NCI-H1105 treated with DMSO at 0.1 percent for 48 hours (cell line): ENCODE measurements at places on chromosomes 7 and 10.

DNA sequence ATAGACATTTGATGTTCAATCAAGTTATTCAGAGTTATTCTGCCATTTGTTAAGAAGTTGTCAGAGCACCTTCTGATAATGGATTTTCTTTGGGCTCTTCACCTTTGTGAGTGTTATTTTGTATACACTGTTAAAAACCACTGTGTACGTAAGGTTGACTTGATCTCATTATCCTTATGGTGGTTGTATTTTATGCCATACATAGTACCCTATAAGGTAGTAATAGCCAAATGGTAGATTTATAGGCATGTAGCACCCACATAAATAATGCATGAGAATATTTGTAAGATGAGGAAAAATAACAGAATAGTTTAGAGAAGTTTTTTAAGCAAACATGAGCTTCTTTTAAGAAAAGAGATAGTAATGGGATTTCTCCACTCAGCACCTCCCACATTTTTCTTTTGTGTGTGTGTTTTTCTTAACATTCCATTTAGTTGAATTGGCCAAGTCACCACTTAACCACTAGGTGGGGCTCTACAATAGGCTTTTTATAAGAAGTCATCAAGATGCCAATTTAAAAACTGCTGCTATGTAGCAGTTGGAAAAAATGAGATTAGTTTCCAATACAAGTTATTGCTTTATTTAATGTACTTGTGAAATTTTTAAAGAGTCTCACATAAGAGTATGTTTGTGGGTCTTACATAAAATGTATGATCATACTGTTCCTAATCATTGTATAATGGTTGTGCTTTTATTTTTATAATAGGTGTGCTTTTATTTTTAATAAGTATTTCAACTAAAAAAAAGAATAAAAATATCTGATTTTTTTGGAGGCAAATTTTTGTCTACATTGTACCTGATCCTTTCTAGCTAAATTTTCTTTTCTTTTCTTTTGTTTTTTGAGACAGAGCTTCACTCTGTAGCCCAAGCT, 41.1 kb upstream of the STMP1 start:
- DNase-seq: peak; percentile 67

- no peak for DNase-seq
Observed at GRCh38 chr7:158453663-158454062, 134.0 kb downstream of the PTPRN2 start.

GRCh38 chr10:49113741-49114141, 1.6 kb downstream of the VSTM4 start:
- no peak for DNase-seq

GRCh38 chr10:113739031-113739430, 12.5 kb upstream of the PLEKHS1 start:
- DNase-seq: no peak

GRCh38 chr10:30540276-30540675, 89.3 kb downstream of the LYZL2 start:
- DNase-seq: no peak

GRCh38 chr7:509426-510130, 10.1 kb downstream of the PDGFA start:
- DNase-seq: no peak

DNA sequence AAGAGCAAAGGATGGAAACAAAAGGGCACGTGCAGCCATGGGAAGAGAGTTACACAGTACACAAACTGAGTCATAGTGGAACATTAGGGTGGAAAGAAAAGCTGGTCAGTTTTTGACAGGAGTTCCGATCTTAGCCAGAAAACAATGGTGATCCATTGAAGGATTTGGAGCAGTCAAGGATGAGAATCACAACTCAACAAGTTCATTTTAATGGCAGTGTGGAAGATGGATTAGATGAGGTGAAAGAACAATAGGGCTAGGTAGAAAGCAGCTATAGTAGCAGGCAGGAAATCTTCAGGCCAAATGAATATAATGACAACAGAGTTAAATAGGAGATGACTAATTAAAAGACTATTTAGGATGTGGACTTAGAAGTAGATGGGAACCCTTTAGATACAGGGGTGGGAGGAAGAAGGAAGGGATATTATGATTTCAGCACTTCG, 136.3 kb downstream of the DOCK4 start:
- DNase-seq: no peak

- DNase-seq: no peak
Observed at GRCh38 chr7:100093054-100093453, 4.3 kb downstream of the COPS6 start.

GRCh38 chr10:88833156-88833555, 18.5 kb downstream of the ANKRD22 start:
- no peak for DNase-seq

DNA sequence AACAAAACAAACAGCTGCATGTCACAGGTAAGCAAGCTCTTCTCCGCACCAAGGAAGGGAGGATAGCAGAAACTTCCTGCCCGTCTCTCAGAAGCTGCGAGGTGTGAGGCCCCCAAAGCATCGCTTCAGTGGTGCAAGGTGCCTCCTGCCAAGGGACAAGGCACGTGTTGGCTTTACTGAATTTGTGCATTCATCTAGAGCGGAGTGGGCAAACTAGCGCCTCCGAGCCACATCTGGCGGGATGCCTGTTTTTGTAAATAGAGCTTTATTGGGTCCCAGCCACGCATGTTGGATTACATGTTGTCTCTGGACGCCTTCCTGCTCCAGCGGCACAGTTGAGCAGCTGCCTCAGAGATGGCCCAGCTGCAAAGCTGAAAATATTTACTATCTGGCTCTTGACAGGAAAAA, 27.7 kb downstream of the PHYH start:
- DNase-seq: peak; percentile 29

DNA sequence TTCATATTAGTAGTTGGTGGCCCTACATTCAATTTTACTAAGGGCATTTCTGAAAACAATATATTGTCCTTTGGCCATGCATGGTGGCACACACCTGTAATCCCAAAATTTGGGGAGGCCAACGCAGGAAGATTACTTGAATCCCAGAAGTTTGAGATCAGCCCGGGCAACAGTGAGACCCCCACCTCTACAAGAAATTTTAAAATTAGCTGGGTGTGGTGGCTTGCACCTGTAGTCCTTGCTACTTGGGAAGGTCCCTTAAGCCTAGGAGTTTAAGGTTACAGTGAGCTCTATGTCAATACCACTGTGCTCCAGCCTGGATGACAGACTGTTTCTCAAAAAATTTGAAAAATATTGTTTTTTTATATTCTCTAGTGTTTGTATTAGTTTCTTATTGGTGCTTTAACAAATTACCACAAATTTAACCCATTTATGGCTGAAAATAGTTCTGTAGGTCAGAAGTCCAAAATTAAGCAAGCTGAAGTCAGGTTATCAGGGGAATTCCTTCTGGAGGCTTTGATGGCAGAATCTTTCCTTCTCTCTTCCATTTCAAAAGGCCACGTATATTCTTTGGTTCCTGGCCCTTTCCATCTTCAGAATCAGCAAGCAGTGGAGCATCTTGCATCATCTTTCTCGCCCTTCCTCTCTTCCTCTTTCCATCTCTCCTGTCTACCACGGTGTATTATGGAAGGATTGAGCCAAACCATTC, 12.4 kb downstream of the CBX3 start:
- no peak for DNase-seq

- DNase-seq: peak; percentile 12
Observed at GRCh38 chr7:150756858-150757257, 19.6 kb downstream of the GIMAP5 start.

DNA sequence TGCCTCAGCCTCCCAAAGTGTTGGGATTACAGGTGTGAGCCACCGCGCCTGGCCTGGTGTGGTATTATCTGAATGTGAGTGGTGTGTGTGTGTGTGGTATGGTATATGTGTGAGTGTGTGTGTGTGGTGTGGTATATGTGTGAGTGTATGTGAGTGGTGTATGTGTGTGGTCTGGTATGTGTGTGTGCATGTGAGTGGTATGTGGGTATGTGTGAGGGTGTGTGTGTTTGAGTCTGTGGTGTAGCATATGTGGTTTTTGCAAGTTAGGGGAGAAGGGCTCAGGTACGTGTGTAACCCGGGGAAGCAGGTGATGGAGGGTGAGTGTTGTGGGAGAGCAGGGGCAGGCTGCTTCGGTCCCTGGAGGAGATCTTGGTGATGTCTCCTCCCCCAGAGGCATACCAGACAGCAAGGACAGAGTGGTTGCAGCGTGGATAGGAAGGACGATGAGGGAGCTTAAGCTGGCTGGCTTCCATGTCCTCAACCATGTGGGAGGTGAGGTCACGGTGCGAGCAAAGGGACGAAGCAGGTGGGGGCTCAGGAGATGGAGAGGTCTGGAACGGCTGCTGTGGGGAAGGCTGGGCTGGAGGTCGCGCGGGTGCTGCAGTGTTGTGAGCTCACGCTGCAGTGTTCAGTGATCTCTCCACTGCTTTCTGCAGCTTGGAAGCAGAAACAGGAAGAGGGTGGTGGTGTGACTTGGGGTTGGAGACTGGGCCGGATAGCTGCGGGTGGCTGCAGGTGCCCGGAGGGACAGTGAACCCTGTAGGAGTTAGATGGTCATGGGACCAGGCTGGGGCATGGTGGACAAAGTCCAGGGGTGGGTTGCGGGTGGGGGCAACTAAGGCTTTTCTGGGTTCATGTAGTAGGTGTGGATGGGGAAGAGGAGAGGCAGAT, 5.0 kb downstream of the ZYX start:
- no peak for DNase-seq

GRCh38 chr7:17678896-17679295, 261.4 kb downstream of the SNX13 start:
- DNase-seq: no peak

GRCh38 chr7:44384586-44385433, 59.4 kb upstream of the CAMK2B start:
- DNase-seq: no peak

- DNase-seq: no peak
Observed at GRCh38 chr10:34885898-34886297, 70.8 kb upstream of the PARD3 start.

DNA sequence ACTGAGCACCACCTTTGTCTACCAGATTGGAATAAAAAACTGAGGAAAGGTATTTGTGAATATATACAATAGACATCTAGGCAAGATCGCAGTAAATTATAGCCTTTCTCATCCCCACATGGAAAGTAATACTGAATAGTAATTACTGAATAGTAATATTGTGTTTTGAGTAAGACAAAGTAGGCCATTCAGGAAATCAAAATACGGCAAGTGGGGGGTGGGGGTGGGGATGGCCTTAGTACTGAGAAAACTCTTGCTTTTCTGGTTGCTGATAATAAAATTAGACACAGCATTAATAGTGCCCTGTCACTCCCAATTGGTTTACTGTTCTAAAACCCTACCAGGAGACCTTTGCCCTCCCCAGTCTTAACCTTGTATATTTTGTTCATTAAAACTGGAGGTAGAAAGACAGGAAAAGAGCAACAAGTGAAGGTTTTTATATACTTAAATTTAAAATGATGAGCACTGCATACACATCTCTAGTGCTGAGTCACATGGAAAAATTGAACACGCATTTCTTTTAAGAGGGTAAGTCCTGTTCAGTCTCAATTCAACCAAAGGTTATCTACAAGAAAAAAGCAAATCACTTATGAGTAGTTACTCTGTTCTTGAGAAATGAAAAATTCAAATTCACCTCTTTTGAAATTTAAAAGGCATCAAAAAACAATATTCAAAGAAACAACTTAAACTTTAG, 65.6 kb downstream of the IGF2BP3 start:
- no peak for DNase-seq

GRCh38 chr7:116164552-116165306, 45.6 kb upstream of the TES start:
- no peak for DNase-seq
